ENCODE measurements at places on chromosomes 2 and 18.

- no peak for DNase-seq
Measured at GRCh38 chr18:23540867-23541266, 37.6 kb downstream of the RMC1 start.

GRCh38 chr2:47520302-47520630, 117.3 kb downstream of the MSH2 start:
- DNase-seq: no peak

GRCh38 chr2:14256890-14257289, 375.6 kb upstream of the LRATD1 start:
- DNase-seq: no peak

GRCh38 chr2:127107622-127107999, 657 bp upstream of the BIN1 start:
- no peak for DNase-seq

- DNase-seq: no peak
Measured at GRCh38 chr18:55224086-55224625, 264.9 kb upstream of the CCDC68 start.

- DNase-seq: no peak
Measured at GRCh38 chr18:49707599-49707998, 105.7 kb downstream of the ACAA2 start.

GRCh38 chr2:32068-32467, 14.2 kb downstream of the FAM110C start:
- DNase-seq: no peak

Measured in naive thymus-derived CD8-positive, alpha-beta T cell (primary cell).